Lung (tissue), 17 donors: ENCODE measurements at places on chromosomes 7 and 10. TPM values are rescaled to one million over a fixed set of nuclear protein-coding genes. Genes with fewer than 3 reads are reported as not detected.

- H3K4me1 ChIP-seq = peaks cover 2% of the 10 kb centered on the region
- no peaks in the 10 kb centered on the region for H3K36me3 ChIP-seq
- peaks cover 30% of the 10 kb centered on the region for H3K27me3 ChIP-seq
Measured at GRCh38 chr10:132944510-132944909, 2.1 kb upstream of the CFAP46 start.

- no peaks in the 10 kb centered on the region for H3K36me3 ChIP-seq
- H3K4me3 ChIP-seq = no peak overlapping the region
- H3K27me3 ChIP-seq = no peaks in the 10 kb centered on the region
- peaks cover 14% of the 10 kb centered on the region for H3K4me1 ChIP-seq
Measured at GRCh38 chr7:149719912-149720335, 53.5 kb downstream of the ZNF467 start.

GRCh38 chr10:122510736-122511135 is 49.4 kb downstream of the HTRA1 start:
- H3K4me3 ChIP-seq = no peak overlapping the region
- no peaks in the 10 kb centered on the region for H3K4me1 ChIP-seq
- H3K36me3 ChIP-seq = peaks cover 4% of the 10 kb centered on the region
- no peak overlapping the region for H3K27ac ChIP-seq
- DNase-seq = no peak
- no peaks in the 10 kb centered on the region for H3K27me3 ChIP-seq

DNA sequence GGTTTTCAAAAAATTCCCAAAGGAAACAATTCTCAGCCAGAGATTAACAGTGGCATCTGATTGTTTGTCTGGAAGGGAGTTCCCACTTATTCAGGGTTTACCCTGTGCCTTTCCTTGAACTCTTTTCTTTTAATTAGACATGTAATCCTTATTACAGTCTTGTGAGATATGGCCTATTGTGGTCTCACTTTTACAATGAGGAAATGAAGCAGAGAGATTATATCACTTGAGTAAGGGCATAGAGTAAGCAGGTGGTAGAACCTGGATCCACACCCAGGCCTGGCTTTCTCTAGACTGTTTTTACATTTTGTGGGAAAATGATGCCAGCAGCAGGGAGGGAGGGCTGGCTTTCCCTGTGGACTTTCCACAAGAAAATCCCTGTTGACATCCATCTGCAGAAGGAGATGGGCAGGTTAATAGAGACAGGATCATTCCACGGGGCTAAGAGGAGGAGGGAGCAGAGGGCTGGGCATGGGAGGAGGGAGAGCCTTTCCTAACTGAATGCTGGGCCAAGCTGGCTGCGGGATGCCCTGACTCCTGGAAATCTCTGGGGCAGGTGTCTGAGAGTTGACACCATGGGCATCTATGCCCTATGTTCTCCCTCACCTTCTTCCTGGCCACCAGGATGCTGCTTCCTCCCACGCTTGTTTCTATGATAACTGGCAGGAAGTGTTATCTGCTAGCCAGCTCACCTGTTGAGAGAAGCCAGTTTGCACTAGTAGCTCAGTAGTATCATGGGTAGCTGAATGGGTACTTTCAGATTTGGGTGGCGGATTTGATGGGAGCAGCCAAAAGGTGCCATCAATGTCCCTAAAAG is 28.7 kb upstream of the ARHGAP22 start:
- DNase-seq = no peak
- no peak overlapping the region for H3K27ac ChIP-seq
- no peaks in the 10 kb centered on the region for H3K36me3 ChIP-seq
- no peaks in the 10 kb centered on the region for H3K4me1 ChIP-seq
- no peak overlapping the region for H3K4me3 ChIP-seq
- no peaks in the 10 kb centered on the region for H3K27me3 ChIP-seq

DNA sequence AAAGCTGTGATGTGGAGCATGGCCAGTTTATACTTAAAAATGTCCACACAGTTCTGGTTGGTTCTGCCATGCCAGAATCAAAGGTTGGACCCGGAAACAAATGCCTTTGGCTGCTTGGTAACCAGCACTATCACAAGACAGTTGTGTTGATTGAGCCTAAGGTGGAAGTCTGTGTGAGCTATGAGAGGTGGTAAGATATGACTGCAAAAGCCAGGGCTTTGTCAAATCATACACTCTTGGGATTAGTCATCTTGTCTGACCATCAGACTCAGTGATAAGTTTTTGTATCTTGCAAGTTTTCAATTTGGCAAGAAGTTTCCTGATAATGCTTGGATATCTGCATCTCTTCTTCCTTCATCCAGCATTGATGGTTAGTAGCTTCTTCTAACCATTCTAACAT is 35.5 kb downstream of the GPR141 start:
- H3K36me3 ChIP-seq = no peaks in the 10 kb centered on the region
- H3K27me3 ChIP-seq = no peaks in the 10 kb centered on the region
- no peak overlapping the region for H3K4me3 ChIP-seq
- DNase-seq = no peak
- no peaks in the 10 kb centered on the region for H3K4me1 ChIP-seq

- no peak overlapping the region for H3K4me3 ChIP-seq
- H3K36me3 ChIP-seq = no peaks in the 10 kb centered on the region
- peak overlapping the region; percentile 36 for H3K27ac ChIP-seq
- DNase-seq = no peak
Measured at GRCh38 chr7:90210981-90211380, 559 bp upstream of the STEAP2 start.

- no peak overlapping the region for H3K4me3 ChIP-seq
- peaks cover 23% of the 10 kb centered on the region for H3K4me1 ChIP-seq
- no peak overlapping the region for H3K27ac ChIP-seq
- no peak for DNase-seq
- no peaks in the 10 kb centered on the region for H3K36me3 ChIP-seq
Measured at GRCh38 chr7:55052081-55052480, 33.3 kb downstream of the EGFR start.

DNA sequence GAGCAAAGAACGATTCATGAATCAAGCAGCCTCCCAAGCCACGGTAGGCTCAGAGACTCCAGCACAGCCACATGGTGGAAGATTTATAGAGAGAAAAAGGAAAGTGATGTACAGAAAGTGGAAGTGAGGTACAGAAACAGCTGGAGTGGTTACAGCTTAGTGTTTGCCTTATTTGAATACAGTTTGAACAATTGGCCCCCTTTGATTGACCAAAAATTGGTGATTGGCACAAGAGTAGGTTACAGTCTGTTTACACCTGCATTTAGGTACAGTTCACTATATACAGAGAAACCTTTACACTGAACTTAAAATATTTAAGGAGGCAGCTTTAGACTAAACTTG is 136.4 kb upstream of the ASAH2 start:
- no peaks in the 10 kb centered on the region for H3K27me3 ChIP-seq
- no peaks in the 10 kb centered on the region for H3K36me3 ChIP-seq
- H3K4me3 ChIP-seq = no peak overlapping the region
- H3K27ac ChIP-seq = no peak overlapping the region

DNA sequence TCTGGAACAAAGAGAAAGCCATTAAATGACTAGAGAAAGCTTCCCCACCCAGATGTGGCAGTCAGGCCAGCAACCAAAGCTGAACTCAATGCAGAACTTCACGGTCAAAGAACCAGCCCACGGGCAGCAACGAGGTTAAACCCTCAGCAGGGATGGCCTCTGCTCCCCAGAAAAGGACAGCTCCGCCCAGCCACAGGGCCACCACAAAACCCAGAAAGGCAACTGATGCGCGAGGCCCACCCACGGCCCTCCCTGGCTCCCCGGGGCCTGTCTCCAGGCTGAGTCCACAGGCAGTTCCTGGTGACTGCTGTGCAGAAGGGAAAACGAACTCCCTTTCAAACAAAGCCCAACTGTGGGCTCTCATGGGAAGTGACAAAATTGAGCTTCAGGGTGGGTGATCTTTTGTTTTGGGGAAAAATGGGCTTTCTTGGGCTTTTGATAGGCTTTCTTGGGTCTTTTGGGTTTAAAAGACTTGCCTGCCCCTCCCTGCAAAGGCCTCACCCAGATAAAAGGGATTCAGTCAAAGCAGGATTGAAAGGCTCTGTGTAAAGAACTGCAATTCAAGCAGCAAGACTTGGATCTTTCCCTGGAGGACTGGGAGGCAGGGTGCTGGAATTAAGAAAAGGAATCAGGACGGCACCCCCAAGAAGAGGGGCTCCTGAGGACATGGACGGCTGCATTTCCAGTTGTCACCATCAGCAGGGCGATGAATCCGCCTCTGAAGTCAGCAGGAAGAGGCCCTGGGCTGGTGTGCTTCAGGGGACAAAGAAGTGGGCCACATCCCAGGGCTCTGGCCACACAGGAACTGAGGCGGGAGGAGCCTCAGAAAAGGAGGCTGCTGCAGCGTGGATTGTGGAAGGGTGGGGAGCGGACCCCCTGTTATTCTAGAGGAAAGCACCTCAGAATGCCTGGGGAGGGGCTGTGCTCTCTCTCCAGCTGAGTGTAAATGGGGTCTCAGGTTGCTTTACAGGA is 209.9 kb downstream of the USP6NL start:
- no peaks in the 10 kb centered on the region for H3K36me3 ChIP-seq
- no peak overlapping the region for H3K4me3 ChIP-seq
- DNase-seq = no peak
- no peak overlapping the region for H3K27ac ChIP-seq
- H3K4me1 ChIP-seq = no peaks in the 10 kb centered on the region

GRCh38 chr10:30709229-30709628 is 79.7 kb upstream of the LYZL2 start:
- no peaks in the 10 kb centered on the region for H3K36me3 ChIP-seq
- no peaks in the 10 kb centered on the region for H3K4me1 ChIP-seq
- H3K27ac ChIP-seq = no peak overlapping the region
- no peaks in the 10 kb centered on the region for H3K27me3 ChIP-seq

GRCh38 chr7:47538846-47539311 is 43.0 kb downstream of the TNS3 start:
- H3K4me3 ChIP-seq = no peak overlapping the region
- H3K36me3 ChIP-seq = no peaks in the 10 kb centered on the region
- peaks cover 41% of the 10 kb centered on the region for H3K4me1 ChIP-seq
- DNase-seq = no peak
- no peak overlapping the region for H3K27ac ChIP-seq

- H3K27me3 ChIP-seq = no peaks in the 10 kb centered on the region
- DNase-seq = peak; percentile 25
- H3K4me1 ChIP-seq = no peaks in the 10 kb centered on the region
- H3K27ac ChIP-seq = no peak overlapping the region
- H3K36me3 ChIP-seq = no peaks in the 10 kb centered on the region
Measured at GRCh38 chr10:98748298-98748697, 301.6 kb upstream of the HPS1 start.

- H3K27ac ChIP-seq = no peak overlapping the region
- H3K27me3 ChIP-seq = no peaks in the 10 kb centered on the region
- no peaks in the 10 kb centered on the region for H3K36me3 ChIP-seq
- DNase-seq = no peak
- no peak overlapping the region for H3K4me3 ChIP-seq
- no peaks in the 10 kb centered on the region for H3K4me1 ChIP-seq
Measured at GRCh38 chr7:36138209-36138608, 14.8 kb upstream of the EEPD1 start.

- DNase-seq = no peak
- no peak overlapping the region for H3K4me3 ChIP-seq
- H3K27me3 ChIP-seq = no peaks in the 10 kb centered on the region
- no peaks in the 10 kb centered on the region for H3K36me3 ChIP-seq
Measured at GRCh38 chr10:55065185-55065584, 264.2 kb upstream of the PCDH15 start.

The PANK1 gene
- 5.9 TPM for total RNA-seq

The DGKB gene
- 0.57 TPM for total RNA-seq

The CRTAC1 gene
- 55.1 TPM for total RNA-seq

The KIF20B gene
- 5.7 TPM for total RNA-seq

The ACBD7 gene
- total RNA-seq = 1.9 TPM
